ENCODE measurements at places on chromosomes 1 and 21. TPM values are rescaled to one million over a fixed set of nuclear protein-coding genes. Genes with fewer than 3 reads are reported as not detected.

- no peak for DNase-seq
Observed at GRCh38 chr1:171743081-171743870, 1.4 kb upstream of the VAMP4 start.

DNA sequence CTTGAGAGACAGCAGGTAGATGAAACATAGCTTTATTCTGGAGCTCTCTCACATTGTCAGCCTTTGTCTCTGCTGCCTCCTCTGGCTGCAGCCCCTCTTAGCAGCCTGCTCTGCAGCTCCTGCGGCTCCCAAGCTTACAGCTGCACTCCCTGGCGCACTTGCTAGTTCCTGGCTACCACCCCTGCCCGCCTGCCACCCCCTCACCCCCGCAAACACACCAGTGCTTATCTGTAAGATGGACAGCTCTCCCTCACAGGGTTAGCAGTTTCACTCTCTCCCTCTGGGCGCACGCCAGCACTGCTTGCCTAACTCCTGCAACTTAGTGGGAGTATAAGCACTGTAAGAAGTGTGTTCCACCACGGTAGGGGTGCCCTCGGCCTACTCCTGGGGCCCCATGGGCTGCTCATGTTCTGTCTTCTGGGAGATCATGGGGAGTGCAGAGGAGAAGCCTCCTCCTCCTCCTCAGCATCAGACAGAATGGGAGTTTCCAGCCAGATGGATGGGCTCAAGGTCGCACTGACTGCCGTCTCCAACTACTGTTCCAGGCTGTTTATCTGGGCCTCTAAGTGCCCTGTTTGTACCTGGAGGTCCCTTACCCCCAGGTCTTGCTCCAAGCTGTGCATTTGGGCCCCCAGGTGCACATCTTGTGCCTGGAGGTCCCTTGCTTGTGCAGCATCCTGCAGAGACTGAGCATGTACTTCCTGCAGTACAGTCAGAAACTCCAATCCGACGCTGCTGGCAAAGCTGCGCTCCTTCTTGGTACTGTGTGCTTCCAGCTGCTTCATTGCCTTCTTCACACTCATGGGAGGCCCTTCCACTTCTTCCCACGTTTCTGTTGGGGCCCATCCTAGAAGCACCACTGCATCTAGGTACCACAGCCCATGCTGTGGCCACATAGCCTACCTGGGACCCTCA lies 1388.1 kb downstream of the AMY1C start:
- no peak for DNase-seq

- no peak for DNase-seq
Observed at GRCh38 chr21:17858747-17859146, 39.6 kb upstream of the C21orf91 start.

INSRR gene
- polyA plus RNA-seq: 0.70 TPM

DNA sequence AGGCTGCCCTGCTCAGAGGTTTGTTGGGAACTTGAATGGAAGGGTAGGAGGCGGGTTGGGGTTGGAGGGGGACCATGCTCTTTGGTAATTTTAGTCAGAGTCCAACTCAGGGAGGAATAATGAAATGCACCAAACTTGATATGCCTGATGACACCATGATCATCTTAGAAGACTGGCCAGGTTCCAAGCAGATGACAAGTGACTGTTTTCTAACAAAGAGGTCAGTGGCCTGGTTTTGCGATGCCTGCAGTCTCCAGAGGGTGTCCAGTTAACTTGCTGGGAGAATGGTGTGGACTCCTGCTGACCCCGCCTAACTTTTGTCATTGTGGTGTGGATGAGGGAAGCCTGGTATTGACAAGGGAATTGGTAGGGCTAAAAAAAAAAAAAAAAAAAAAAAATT lies 12.4 kb downstream of the VANGL1 start:
- DNase-seq: no peak

DNA sequence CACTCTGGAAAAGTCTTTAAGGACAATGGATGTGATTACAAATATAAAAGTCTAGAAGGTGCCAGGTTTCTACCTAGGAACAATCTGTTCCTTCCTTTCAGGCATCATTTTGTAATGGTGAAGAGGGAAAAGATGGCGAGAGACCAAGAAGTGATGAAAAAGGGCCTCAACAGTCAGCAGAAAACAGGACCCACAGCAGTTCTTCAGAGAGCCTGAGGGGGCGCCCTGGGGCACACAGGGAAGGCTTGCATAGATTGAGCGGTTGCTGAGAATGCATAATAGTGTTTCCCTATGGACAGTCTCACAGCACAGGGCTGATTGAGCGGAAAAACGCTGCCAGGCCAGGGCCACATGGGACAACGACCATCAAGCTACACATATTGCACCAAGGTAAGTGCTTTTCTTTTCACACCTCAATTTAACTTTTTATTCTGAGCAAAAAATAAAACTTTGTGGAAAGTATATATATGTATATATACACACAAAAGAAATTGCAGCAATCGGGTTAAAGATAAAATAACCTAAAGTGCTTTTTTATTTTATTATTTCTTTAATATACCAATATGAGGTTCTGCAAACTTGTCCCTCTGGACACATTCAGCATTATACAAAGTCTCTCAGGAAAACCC lies 3.1 kb upstream of the YRDC start:
- DNase-seq: peak; percentile 32

- no peak for DNase-seq
Observed at GRCh38 chr1:185632659-185633423, 101.3 kb upstream of the HMCN1 start.

DNA sequence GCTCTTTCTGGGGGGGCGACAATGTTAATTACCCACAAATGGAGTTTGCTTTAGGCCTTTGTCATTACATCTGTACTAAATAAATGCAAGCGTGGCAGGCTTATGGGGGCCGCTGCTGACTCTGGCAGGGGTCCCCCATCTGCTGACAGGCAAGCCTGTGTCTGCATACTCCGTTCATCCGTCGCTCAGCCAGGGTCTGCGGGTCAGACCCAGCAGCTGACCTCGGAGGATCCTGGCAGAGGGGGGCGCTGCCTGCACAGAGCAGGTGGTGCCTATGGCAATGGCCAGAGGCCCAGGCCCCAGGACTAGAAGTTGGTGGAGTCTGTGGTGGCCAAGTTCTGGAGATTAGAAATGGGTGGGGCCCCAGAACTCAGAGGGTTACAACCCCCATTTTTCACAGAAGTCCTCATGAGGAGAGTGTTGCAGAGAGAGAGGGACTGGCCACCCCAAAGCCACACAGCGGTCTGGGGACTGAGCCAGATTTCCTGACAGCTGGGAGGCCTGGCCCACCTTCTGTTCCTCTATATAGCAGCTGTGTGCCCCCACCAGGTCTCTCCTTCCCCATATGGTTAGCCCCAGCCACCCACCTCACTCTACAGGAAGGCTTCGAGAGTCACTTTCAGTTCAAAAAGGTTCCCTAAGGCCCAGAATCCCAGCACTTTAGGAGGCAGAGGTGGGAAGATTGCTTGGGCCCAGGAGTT lies 31.0 kb downstream of the TTC39A start:
- DNase-seq: no peak

SMYD2 gene
- 65.1 TPM for polyA plus RNA-seq

- DNase-seq: no peak
Observed at GRCh38 chr1:210978316-210978973, 155.5 kb downstream of the KCNH1 start.

TFF3 gene
- 2.1 TPM for polyA plus RNA-seq

PTPN14 gene
- polyA plus RNA-seq: 10.3 TPM

MR1 gene
- 2.7 TPM for polyA plus RNA-seq

RGSL1 gene
- polyA plus RNA-seq: 0.30 TPM

ROR1 gene
- polyA plus RNA-seq: 4.1 TPM

DNA sequence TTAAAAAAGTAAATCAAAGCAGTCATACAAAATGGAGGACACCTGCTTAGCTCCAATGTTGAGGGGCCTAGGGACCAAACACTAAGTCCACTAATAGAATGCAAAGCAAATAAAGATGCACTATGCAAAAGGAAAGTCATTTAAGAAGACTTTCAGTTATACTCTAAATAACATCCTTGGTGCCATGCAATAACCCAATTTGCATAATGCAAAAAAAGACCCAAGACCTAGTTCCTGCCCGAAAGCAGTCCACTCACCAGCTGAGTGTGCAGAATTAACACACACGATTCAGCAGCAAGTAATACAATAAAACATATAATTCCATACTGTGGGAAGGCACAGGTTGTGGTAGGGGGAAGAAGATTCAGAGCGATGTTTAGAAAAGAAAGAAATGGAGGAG lies 101.8 kb downstream of the TGFBR3 start:
- no peak for DNase-seq

- no peak for DNase-seq
Observed at GRCh38 chr21:34203851-34204420, 130.6 kb downstream of the MRPS6 start.

PBX1 gene
- 90.4 TPM for polyA plus RNA-seq

HIVEP3 gene
- 9.4 TPM for polyA plus RNA-seq

- no peak for DNase-seq
Observed at GRCh38 chr1:11691302-11691914, at the start of gene DRAXIN. Gene DRAXIN, plus strand, starts transcription at chr1:11691710. Its CDS starts 14,549 bp downstream, at chr1:11706259.

GRCh38 chr21:42777757-42778344 lies 101.5 kb downstream of the WDR4 start:
- no peak for DNase-seq

LEMD1 gene
- 4.3 TPM for polyA plus RNA-seq

GRCh38 chr1:165425621-165426020 lies 19.3 kb downstream of the RXRG start:
- DNase-seq: no peak

RIIAD1 gene
- 8.0 TPM for polyA plus RNA-seq

GRCh38 chr1:17523321-17524041 lies 16.0 kb upstream of the ARHGEF10L start:
- DNase-seq: no peak

DNA sequence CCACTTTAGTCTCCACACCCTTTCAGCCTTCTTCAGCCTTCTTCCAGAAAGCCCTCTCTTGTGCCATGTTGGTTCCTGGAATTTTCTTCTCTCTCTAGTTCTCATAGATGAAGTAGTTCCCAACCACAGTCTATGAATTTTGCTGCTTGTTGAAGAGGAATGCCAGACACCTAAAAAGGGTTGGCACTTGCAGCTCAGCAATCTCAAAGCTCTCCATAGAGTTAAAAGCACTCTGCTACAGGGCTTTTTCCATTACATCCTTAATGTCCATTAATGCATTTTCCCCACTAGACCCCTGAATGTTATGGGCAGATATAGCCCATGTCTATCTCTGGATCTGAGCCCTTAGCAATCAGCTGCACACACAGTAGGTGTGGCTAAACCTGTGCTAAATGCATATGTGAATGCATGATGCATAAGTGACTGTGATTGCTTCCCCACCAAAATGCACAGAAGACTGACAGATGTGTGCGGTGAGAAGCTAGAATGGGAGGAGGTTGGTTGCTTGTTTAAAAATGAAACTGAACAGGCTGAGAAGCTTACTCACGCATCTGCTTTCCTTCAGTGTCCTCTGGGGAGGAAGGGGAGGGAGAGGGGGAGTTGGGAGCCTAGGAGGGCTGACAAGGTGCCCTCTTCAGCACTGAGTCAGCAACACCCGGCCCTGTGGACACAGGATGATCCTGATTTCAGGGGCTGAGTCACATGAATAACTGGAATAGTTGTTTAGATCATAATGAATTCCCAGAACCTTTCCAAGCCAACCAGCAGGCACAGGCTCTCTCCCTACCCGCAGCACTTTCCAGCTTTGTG lies 146.1 kb upstream of the FGGY start:
- no peak for DNase-seq

CHIT1 gene
- 3.3 TPM for polyA plus RNA-seq

DNA sequence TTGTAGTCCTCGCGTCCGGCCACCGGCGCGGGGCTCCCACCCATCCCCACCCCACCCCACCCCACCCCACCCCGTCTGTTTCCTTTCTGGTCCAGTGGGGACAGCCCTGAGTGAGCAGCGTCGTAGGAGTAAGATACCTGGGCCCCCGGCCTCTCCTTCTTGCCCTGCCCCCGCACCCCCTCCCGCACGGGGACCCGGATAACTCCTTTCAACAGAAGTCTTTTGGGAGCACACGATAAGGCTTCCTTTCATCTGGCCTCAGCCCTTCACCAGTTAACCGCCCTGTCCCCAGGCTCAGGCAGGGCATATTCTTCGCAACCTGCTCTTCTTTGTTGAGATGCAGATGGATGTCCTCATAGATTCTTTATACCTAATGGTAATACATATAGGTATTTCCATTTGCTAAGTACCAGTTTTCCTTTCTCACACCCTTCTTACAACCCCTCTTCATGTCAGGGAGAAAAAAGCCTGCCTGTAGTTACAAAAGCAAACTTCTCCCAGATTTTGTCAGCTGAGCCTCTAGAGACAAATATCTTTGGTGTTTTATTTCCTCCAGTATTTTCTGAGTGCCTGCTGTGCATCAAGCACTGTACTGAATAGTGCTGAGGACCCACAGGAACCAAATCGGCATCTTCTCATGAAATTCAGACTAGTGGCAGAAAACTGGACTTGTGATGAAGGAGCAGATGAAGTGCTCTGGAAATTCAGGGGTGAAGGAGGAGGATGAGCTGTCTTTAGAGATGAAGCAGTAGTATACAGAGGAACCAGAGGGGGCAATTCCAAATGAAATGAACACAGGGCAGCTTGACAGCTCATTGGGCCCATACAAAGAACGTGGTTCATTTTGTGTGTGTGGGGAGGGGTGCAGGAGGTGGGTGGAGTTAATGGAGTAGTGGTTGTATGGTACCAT lies 33.6 kb downstream of the SLC2A1 start:
- no peak for DNase-seq

ILDR2 gene
- 22.2 TPM for polyA plus RNA-seq

LRRC71 gene
- polyA plus RNA-seq: 8.5 TPM

GRCh38 chr1:1203561-1204424 lies 2.6 kb downstream of the TNFRSF18 start:
- DNase-seq: no peak

- DNase-seq: no peak
Observed at GRCh38 chr21:42253466-42253865, 34.5 kb downstream of the ABCG1 start.

DNA sequence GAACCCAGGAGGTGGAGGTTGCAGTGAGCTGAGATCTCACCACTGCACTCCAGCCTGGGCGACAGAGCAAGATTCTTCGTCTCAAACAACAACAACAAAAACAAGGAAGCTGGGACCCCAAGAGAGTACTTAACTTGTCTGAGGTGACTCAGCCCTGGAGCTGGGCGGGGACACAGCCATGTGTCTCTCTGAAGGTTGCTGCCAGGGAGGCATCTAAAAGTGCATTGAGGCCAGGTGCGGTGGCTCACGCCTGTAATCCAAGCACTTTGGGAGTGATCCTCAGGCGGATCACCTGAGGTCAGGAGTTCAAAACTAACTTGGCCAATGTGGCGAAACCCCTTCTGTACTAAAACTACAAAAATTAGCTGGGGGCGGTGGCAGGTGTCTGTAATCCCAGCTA lies 7.7 kb downstream of the IFI6 start:
- DNase-seq: no peak

- no peak for DNase-seq
Observed at GRCh38 chr1:115252585-115252984, 85.5 kb downstream of the NGF start.

DNA sequence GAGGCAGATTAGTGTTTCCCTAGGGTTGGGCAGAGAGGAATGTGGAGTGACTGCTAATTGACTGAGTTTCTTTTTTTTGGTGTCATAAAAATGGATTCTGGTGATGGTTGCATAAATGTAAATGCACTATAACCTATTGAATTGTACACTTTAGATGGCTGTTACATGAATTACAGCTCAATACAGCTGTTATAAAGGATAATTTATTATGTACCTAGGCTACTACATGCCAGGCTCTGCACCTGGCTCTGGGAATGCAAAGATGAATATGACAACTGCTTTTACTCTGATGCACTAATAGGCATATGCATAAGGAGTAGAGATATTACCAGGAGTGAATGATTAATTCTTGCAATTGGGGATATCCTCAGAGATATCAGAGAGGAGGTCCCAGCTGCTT lies 345.3 kb downstream of the PTBP2 start:
- DNase-seq: no peak

AMPD1 gene
- 0.27 TPM for polyA plus RNA-seq

All from spinal cord (tissue), 10 donors.